ENCODE measurements at places on chromosomes 11 and 22.

DNA sequence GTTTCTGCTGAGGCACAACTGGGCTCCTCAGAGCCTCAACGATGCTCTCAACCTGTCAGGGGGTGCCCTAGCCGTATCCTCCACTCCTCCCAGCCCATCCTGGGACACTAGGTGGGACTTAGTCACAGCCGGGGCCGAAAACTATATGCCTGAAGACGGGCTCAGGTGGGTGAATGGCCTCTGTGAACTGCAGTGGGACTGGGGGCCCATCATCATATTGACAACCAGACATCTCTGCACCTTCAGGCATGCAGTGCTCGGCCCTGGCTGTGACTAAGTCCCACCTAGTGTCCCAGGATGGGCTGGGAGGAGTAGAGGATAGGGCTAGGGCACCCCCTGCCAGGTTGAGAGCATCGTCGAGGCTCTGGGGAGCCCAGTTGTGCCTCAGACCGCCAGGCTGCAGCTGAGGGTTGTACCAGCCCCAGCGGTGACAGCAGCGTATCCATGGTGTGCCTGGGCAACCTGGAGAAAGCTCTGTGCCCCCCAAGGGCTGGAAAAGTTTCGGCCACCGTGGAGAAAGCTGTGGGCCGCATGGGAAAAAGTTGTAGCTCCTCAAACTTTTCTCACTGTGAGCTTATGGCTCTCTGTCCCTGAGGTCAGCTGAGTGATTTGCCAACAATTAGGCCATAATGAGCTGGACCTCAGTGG, 88.9 kb downstream of the RRM1 start:
- no peak for DNase-seq

DNA sequence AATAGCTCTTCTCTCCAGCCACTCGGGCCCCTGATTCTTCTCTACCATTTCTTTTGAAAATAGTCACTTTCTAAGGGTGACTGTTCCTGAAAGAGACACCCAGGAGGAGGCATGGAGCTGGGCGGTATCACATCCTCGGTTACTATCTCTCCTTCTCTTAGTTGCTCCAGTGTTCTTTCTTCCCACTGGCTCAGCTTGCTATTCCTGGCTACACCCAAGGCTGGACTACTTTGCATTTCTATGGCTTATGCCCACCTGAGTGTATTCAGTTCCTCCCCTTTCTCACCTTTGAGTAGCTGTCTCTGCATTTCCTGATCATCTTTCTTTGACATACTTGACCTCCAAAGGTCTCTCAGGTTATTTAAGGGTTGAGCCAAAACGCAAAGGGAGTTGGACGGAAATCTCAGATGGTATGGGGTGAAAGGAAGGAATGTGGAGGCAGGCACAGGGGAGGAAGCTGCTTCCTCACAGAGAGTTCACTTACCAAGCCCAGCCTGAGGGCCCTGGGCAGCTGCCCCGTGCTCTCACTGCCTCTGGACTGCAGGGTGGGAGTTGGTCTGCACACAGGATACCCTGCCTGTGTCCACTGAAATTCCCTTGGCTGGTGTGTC, 155.7 kb downstream of the SNX19 start:
- no peak for DNase-seq

DNA sequence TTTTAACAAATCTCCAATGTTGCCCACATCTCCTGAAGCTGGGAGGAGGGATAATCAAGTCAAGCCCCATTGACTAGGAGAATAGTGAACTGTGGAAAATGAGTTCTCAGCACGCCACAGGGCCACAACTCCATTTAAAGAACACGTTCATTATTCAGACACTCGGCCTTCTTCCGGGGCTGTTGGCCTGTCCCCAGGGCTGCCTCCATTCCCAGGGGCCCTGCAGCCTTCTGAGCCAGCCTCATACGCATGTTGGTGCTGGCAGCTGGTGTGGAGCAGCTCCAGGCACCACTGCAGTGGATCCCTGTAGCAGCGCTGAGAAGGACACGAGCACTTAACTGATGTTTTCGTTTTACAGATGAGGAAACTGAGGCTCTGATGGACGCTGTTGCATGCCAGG, 87.5 kb upstream of the RCN1 start:
- no peak for DNase-seq

GRCh38 chr11:22703591-22703990, 37.2 kb downstream of the GAS2 start:
- peak; percentile 36 for DNase-seq

DNA sequence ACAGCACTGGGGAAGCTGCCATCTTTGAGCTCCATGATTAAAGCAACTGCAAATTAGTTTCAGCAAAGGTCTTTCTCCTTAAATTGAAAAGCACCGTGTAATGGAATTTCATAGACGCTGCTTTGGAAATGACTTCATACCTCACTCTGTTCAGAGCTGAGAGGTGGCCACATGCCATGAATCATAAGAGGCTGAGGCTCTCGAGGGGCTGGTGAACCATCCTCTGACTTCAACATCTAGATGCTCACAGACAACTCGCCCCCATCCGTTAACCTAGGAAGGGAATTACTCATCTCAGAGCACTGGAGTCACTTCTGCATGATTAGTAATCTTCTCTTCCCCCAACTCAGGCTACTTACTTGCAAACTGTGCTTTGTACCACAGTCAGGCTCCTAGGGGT, 122.3 kb downstream of the RCN1 start:
- peak; percentile 53 for DNase-seq

GRCh38 chr11:128359515-128359914, 227.8 kb downstream of the ETS1 start:
- DNase-seq, result no peak

DNA sequence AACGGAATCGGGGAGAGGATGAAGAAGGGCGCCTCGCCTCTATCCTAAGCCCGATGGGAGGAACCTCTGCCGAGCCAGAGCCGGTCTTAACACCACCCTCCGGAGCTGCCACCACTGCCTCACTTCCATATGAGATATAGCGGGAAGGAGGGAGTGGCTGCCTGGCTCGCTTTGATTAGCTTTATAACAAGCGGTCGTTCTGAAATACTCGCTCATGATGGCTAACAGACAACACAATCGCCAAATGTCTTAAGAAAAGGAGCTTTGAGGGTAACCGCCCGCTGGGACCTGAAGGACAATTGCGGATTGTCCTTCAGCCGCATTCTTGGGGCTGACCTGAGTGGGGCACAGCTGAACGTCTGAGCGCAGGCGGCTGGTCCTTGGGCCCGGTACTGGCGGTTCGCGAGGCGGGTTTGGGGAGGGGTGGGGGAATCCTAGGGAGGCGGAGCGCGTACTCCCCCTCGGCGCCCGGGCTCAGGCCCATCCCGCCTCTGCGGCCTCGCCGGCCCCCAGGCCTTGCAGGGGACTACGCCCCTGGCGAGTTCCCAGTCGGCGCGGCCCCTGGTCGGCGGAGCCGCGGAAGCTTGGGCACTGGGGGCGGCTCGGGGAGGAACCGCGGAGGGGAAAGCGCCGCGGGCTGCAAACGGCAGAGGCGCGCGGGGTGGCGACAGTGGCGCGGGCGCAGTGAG, at the start of gene PLAAT5:
PLAAT5 (minus strand) TSS at position 617 of the 689 bp plus-strand sequence; CDS start at position 484, 133 bp downstream.
- no peak for DNase-seq

GRCh38 chr11:113182288-113182687, 132.1 kb upstream of the TTC12 start:
- no peak for DNase-seq

DNA sequence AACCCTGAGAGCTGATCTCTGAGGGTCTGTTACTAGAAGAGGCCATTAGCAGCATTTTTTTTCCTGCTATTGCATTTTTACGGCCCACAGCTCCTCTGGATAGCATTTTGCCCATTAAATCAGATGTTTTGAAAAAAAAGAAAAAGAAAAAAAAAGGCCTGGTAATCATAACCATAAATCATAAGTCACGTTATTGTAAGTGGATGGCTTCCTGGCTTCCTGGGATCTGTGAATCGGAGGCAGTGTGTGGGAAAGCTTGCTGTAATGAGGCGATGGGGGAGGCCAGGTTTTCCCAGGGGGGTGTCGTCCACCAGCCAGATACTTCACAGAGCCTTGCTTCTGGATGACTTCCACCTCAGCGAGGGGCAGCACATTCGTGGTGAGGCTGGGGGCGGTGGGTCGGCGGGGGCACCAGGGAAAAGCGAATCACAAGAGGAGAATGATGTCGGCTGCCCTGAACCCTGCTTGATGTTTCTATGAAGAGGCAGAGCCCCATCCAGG, 106.5 kb upstream of the SYT13 start:
- DNase-seq, result no peak

GRCh38 chr11:134863294-134863693, 451.3 kb upstream of the B3GAT1 start:
- DNase-seq, result no peak

DNA sequence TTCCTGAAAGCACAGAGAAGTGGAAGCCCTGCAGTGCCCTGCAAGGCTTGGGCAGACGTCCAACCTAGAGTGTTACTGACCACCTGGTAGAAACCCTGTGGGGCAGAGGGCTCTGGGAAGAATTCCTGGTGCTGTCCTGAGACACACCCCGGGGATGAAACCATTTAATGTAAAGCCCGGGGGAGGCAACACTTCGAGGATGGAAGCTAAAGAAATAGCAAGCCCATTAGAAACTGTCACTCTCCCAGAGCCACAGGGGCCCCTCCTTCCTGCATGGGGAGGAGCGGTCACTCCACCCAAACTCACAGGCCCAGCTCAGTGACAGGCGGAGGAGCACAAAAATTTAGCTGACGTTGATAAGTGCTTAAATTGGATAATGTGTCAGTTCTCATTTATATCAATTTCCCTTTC, 57.6 kb downstream of the NRXN2 start:
- no peak for DNase-seq

- DNase-seq, result no peak
Measured at GRCh38 chr11:7787239-7787638, 9.5 kb downstream of the OR5P2 start.

DNA sequence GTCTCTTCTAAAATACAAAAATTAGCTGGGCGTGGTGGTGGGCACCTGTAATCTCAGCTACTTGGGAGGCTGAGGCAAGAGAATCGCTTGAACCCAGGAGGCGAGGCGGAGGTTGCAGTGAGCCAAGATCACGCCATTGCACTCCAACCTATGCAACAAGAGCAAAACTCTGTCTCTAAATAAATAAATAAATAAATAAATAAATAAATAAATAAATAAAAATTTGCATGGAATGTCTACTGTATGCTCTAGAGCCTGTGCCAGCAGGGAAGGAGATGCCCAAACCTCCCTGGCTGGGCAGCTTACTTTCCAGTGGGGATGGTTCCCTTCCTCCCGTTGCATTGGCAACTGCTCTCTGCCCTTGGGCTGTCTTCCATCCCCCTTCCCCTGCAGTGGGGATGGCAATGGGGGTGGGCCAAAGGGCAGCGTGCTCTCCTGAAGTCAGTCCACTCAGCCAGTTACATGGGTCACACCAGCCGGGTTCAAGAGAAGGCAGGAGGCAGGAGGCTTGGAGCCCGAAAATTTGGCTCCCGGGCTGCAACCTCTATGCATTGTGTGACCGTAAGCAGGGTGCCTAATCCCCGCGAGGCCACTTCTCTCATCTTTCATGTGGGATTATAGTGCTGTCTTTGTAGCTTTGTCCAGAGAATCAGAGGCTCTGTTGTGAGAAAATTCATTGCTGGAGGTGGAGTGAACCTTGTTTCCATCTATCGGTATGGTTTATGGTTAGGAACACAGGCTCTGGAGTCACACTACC, 1.4 kb upstream of the LRRC10B start:
- DNase-seq, result no peak

DNA sequence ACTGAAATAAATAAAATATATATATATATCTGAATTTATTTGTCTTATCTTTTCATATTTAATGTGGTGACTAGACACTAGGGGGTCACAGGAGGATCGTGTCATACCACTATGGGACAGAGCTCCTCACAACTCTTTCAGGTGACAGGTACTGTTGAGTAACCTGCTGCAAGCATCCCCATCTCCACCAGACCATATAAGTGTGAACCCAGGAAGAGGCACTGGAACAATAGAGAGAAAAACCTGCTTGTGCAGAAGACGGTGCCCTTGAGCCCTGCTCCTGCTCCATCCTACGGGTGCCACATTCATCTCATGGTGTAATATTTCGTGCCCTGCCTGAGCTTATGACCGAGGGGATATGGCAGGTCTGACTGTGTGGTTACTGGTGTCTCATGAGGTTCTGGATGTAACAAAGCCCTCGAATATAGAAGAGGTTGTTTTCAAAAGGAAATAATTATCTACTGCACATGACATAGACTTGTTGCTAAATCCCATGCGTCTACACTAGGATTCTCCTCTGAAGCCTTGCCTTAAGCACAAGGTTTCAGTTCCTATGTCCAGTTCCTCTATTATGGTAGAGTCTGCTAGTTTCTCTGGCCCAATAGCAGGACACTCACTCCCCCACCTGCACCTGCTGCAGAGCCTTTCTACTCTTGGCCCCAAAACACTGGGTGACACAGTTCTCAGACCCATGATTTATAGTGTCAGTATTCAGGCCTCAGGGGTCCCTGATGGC, 70.4 kb downstream of the GGTLC2 start:
- DNase-seq, result no peak

- DNase-seq, result no peak
Measured at GRCh38 chr11:97140885-97141494, 751.2 kb downstream of the JRKL start.

DNA sequence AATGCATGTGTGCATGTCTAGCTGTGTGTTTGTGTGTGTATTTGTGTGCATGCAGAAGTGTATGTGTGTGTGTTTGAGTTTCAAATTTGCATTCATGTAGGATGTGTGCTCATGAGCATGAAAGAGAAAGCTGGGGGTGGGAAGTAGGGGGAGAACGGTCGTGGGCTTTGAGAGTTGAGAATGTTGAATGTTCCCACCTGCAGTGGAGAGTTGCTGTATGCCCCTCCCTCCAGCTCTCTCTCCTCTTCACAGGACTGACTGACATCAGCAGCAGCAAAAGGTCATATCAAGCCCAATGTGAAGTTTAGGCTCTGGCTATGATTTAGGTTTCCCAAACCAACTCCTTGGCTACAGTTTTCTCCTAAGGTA, 63.8 kb upstream of the RRAS2 start:
- DNase-seq, result no peak

DNA sequence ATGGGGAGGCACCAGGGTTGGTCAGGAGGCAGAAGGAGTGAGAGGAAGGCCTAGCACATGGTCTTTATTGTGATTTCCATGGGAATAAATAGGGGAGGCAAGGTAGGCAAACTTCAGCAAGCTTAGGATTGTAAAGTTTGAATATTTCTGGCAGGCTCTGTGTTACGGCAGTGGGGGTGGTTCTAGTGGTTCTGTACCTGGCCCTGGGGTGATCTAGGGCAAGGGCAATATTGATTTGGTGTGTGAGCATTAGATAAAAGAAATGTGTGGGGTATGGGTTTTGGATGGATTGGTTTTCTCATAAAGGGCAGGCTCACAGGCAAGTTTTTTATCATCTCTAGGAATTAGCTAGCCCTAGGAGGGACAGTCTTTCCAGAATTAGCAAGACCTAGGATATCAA, 584.0 kb downstream of the OPCML start:
- no peak for DNase-seq

DNA sequence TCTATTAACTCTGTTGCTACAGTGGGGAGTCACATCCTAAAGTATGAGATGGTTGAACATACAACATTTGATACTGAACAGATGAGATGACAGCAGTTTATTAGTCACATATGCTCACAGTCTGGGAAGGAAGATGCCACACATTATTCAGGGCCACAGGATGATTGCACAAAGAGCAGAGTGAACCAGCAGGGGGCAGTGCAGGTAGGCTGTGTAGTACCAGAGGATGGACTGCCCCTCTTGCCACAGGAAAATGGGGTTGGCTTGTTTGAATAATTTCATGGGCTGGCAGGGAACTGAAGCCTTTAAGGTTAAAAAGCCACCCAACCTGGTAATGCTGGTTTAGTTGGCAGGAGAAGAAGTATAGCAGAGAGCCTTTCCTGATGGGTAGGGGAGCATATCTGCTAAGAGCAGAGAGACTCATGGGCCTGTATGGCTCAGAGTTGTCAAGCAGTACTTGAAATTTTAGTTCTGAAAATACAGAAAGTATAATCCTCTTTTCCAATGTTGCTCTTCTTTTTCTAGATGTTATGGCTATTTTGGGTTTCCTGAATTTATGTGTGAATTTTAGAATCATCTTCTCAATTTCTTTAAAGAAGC, 180.4 kb upstream of the B3GAT1 start:
- no peak for DNase-seq

Measured in astrocyte of the spinal cord (primary cell).